ENCODE measurements at places on chromosomes 7 and 10.

DNA sequence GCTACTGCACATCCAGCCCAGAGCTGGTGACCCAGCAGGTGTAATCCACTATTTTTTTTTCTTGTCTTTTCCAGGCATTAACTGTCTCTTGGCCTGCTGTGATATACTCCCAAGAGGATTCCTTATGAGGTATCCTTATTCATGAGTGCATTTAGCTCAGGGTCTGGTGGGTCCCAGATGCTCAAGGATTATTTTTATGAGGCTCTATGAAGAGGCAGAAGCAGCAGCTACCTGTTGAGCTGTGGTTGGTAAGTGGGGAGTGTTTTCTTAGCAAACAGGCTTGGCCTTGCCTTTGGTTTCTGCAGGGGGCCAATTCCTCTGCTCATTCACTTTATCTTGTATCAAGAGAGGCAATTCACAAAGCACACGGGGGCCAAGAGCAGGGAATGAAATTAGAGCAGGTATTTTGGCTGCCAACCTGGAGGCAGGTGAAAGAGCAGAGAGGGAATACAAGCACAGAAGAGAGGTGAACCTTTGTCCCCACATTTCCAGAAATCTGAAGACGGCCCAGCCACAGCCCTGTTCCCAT lies 221.6 kb downstream of the TMEM178B start:
- H3K4me3 ChIP-seq = no peak overlapping the region
- H3K36me3 ChIP-seq = no peaks in the 10 kb centered on the region
- H3K27me3 ChIP-seq = peaks cover 4% of the 10 kb centered on the region
- DNase-seq = no peak
- H3K27ac ChIP-seq = no peak overlapping the region

GRCh38 chr10:117694190-117694589 lies 151.6 kb downstream of the EMX2 start:
- no peak overlapping the region for H3K4me3 ChIP-seq
- no peak for DNase-seq
- H3K27ac ChIP-seq = no peak overlapping the region
- H3K36me3 ChIP-seq = no peaks in the 10 kb centered on the region
- H3K4me1 ChIP-seq = no peaks in the 10 kb centered on the region

DNA sequence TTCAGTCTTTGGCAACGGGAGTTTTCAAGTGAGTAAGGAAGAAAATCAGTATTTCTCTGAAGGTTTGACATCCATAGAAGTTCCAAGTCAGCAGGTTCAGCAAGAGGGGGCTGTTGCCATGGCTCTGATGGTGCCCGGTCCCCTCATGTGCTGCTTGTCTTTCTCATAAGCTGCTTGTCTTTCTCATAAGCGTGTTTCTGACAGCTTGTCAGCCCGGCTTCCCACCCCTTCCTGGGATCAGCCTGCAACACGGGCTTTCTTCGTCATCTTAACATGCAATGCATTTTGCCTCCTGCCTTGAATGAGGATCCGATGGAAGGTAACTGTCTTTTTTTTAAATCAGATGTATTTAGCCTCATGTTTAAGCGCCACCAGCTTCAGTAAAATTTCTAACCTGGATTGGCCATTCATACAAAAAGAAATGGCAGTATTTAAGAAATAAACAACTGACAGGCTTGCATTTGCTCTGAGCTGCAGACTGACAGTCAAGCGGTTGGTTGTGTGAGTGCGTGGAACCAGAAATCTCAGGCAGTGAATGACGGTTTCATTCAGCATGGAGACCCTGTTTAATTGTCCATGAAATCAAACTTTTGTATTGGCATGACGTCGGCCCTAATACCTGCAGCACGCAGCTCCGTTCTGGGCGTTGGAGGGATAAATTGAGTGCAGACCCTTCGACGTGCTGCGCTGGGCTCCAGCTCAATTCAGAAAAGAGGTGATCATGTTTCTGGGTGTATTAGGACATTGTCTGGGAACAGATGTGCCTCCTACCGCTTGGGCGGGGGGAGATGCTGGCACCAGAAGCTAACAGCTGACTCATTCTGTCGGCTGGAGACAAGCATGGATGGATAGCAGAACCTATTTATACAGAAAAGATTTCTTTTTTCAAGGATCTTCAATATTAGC lies 454.7 kb upstream of the FOXK1 start:
- H3K27ac ChIP-seq = peak overlapping the region; percentile 75
- H3K27me3 ChIP-seq = no peaks in the 10 kb centered on the region
- H3K4me3 ChIP-seq = no peak overlapping the region
- peak; percentile 24 for DNase-seq
- no peaks in the 10 kb centered on the region for H3K4me1 ChIP-seq

GRCh38 chr7:158357106-158357897 lies 230.3 kb downstream of the PTPRN2 start:
- peak; percentile 38 for DNase-seq
- H3K4me3 ChIP-seq = no peak overlapping the region
- H3K27ac ChIP-seq = no peak overlapping the region
- no peaks in the 10 kb centered on the region for H3K36me3 ChIP-seq
- H3K27me3 ChIP-seq = no peaks in the 10 kb centered on the region

DNA sequence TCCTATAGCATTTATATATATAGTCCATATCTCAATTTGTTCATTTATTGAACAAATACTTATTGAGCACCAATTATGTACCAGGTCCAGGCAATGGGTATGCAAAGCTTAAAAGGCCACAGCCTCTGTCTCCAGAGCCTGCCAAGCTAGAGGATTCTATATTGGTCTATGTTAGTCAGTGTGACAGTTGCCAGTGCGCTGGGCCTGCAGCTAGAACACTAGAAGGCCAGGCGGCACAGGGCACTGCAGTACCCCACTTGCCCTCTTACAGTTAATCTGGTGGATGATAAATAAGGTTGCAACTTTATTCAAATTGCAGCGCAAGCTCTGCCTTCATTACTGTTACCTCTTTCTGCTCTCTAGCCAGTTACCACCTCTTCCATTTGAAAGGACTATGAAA lies 68.8 kb downstream of the PPP1R3C start:
- no peak overlapping the region for H3K27ac ChIP-seq
- no peak for DNase-seq
- H3K36me3 ChIP-seq = no peaks in the 10 kb centered on the region

GRCh38 chr10:100507357-100507732 lies 12.3 kb downstream of the SEC31B start:
- no peaks in the 10 kb centered on the region for H3K4me1 ChIP-seq
- H3K27ac ChIP-seq = no peak overlapping the region
- H3K4me3 ChIP-seq = no peak overlapping the region
- H3K36me3 ChIP-seq = no peaks in the 10 kb centered on the region
- DNase-seq = no peak
- peaks cover 97% of the 10 kb centered on the region for H3K27me3 ChIP-seq

GRCh38 chr10:14904316-14904732 lies 25.7 kb downstream of the SUV39H2 start:
- no peak overlapping the region for H3K4me3 ChIP-seq
- no peaks in the 10 kb centered on the region for H3K27me3 ChIP-seq
- H3K36me3 ChIP-seq = peaks cover 95% of the 10 kb centered on the region
- H3K4me1 ChIP-seq = no peaks in the 10 kb centered on the region
- no peak for DNase-seq
